HT-29 (cell line): ENCODE measurements at places on chromosomes 11 and 22.
A peak's percentile ranks its signal among the peaks of the same experiment; 100 is the strongest.

GRCh38 chr11:47271961-47272661 is 2.2 kb downstream of the MADD start:
- DNase-seq: no peak

- peak; percentile 58 for DNase-seq
Observed at GRCh38 chr11:67252831-67253239, 13.4 kb upstream of the GRK2 start.

DNA sequence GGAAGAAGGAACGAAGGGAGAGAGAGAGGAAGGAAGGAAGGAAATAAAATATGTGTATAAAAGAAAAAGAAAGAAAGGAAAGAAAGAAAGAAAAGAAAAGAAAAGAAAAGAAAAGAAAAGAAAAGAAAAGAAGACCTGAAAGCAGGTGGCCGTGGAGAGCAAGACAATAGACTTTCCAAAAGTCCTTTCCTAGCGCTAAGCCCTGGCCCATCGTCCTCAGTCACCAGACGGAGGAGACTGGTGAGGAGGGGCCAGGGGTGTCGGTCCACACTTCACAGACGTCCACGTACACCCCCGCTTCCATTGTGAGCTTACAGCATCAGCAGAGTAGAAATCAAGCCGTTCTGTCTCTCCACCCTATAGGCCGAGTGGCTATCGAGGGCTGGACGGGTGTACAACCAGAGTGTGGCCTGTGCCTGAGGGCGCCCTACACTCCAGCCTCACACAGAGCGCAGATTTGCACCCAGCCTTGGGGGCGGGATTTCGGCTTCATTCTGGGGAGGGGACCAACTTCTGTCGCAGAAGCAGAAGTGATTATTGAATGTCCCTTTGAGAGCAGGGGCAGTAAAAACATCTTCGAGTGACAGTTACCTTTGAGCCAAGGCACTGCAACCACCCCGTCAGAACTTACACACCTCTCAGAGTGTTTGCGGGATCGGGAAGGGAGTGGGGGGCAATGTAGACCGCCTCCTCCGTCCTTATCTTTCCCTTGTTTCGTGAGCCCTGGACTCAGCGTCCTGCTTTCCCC is 2.0 kb upstream of the BSX start:
- DNase-seq: no peak

DNA sequence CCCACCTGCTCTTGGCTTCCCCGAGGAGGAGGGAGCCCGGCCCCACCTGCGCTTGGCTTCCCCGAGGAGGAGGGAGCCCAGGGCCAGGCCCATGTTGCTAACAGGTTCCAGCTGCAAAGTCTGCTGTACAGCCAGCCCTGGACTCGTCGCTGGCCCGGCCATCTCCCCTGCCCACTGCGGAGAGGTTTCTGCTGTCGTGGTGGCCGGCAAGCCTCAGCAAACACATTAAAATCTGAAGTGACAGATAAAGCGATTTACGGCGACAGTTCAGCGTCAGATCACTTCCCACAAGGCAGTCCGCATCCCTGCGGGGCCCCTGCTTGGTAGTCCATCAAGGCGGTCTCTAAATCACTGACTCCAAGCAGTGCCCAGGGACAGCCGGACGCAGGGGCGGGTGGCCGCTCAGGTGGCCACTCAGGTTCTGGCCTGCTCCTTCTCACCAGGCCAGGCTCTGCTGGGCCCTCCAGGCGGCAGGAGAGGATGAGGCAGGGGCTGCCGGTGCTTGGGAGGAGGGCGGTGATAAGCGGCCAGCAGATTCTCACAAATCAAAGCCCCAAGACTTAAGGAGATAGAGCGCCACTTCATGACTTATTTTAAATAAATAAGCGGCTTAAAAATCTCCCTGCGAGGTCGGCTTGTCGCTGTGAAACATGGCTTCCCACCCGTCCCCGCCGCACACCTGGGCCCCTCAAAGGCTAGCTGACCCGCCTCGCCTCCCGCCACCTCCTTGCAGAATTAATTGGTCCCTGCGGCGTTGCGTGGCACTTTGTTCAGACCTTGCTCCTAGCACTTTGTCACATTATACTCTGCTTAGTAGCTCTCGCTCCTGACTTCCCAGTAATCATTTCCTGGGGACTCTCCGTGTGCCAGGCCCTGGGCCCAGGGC is 21.1 kb downstream of the MACROD1 start:
- no peak for DNase-seq

DNA sequence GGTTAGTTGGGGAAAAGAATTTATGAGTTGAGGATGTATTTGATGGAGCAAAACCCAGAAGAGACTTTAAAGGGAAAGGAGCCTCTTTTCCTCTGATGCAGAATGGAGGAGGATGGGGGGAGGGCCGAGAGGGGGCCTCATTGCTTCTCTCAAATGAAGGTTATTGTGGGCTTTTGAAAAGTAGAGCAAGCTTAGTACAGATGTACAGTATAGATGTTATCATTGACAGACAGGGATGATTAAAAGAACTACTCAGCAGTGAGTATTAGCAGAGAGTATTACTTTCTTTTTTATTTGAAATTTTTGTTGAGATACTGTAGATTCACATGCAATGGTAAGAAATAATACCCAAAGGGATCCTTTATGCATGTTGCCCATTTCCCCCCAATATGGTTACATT is 98.1 kb downstream of the TEAD1 start:
- DNase-seq: no peak

GRCh38 chr11:14638561-14638960 is 5.0 kb upstream of the PDE3B start:
- DNase-seq: no peak

DNA sequence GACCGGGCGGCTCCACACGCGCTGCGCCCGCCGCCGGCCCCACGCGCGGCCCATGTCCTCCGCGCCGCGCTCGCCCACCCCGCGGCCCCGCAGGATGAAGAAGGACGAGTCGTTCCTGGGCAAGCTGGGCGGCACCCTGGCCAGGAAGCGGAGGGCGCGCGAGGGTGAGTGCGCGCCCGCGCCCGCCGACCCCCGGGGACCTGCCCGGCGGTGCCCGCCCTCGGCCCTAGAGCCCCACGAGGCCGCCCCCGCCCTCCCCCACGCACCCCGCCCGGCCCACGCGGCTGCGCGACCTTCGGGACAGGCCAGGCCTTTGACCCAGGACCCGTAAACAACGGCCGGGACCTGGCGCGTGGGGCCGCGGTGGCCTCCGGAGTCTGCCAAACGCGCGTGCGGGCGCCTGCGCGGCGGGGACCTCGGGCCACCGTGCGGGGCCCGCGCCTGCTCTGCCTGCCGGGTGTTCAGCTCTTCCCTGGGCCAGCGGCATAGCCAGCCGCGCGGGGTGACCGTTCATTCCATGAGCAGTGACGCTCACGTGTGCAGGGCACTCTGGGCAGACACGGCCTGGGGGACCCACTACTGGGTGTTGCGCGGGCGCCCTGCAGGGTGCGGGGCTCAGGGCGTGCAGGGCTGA is at the start of gene PARVB:
TSS of gene PARVB (plus strand) at position 15 of the 634 bp plus-strand sequence. CDS start at position 53, 38 bp downstream.
- no peak for DNase-seq

DNA sequence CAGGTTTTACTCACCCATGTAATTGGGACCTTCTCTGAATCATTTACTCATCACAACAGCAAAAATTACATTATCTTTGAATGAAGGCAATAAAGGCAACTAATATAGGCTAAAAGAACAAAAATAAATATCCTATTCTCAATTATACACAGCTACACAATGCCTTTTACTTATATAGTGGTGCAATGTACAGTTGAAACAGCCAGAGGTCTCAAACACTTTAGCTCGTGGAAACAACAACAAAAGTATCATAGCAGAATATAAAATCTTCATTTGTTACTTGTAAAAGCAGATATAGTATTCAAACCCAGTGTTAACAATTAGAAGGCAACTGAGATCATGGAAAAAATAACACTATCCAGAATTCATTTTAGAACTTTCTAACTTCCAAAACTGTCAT is 20.6 kb upstream of the CCDC34 start:
- no peak for DNase-seq

DNA sequence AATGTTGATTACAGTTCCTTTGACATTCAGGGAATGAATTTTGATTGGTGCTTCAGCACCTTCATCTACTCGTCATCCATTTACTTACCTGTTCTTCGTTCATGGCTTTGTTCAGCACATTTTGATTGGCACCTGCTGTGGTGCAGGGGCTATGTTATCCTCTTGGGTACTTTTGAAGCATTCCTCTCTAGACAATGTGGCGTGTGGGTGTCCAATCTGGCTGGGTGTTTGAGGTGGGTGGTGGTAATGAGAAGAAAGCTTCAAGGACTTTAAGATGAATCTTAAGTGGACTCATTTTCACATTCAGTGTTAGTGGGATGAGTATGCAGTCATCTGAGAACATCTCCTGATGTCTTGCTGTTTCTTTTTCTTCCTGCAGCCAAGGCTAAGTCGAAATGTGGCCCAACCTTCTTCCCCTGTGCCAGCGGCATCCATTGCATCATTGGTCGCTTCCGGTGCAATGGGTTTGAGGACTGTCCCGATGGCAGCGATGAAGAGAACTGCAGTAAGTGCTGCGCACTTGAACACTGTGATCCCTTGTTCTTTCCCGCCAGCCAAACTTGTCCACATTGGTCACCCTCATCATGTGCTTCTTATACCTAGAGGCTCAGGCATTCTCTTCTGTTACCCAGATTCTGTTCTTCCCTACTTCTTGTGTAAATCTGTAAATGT is 137.5 kb downstream of the LDLRAD3 start:
- no peak for DNase-seq

GRCh38 chr22:46815559-46815895 is 53.1 kb downstream of the TBC1D22A start:
- no peak for DNase-seq

- peak; percentile 20 for DNase-seq
Observed at GRCh38 chr11:69950621-69951020, 127.5 kb upstream of the ANO1 start.

DNA sequence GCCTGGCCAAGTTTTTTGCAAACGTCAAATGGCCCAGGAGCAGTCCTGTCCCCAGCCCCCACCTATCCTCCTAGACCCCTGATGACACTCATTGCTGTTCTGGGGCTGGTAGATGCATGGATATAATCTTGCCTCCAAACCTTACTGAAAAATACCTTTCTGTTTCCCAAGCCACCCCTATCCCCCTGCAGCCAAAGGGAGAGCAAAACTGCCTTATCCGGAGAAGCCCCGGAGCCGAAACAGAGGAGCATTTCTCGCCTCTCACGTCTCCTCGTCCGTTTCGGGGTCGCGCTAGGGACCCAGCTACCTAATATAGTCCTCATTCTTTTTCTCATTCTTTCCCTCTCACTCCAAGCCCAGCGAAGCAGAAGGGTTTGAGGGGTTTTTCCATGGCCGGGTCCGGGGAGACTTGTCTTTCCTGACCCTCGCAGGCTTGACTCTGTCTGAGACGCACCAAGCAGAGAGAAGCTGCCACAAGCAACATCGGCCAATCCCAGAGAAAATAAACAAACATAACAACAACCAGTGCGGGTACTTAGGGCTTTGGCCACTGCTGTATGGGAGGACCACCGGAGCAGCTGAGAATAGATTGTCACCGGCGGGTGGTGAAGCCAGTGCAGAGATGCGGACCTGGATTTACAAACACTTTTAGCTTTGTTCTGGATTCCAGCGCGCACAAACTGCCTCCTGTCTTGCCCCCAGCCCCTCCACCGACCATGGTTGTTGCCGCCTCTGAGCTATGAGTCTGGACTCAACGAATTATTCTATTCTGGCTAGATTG is 1.6 kb downstream of the BSX start:
- no peak for DNase-seq

DNA sequence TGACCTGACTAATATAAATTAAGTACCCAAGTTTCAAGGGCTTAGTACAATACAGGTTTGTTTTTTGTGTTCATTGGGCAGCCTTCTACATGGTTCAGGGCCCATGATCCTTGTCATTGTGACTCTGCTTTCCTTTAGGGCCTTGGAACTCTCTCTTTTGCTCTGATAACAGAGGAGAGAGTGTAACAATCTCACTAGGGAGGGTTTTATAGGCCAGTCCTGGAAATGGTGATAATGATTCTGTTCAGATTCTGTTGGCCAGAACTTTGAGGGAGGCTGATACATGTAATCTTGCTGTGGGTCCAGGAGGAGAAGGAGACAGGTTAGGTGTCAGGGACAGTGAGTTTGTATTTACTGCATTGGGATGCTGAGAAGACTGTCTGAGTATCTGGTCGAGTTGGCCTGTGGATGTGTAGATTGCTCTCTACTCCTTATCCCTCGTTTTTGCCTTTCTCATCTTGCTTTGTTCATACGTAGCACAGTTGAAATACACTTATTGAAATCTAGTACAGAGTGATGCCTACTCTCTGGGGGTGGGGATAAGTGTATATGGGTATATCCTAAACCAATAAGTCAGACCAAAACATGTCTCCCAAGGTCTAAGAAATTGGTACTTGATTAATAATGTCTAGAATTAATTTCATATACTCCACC is 37.5 kb upstream of the HEPHL1 start:
- DNase-seq: no peak

GRCh38 chr22:33848251-33848650 is 72.0 kb downstream of the LARGE1 start:
- no peak for DNase-seq

DNA sequence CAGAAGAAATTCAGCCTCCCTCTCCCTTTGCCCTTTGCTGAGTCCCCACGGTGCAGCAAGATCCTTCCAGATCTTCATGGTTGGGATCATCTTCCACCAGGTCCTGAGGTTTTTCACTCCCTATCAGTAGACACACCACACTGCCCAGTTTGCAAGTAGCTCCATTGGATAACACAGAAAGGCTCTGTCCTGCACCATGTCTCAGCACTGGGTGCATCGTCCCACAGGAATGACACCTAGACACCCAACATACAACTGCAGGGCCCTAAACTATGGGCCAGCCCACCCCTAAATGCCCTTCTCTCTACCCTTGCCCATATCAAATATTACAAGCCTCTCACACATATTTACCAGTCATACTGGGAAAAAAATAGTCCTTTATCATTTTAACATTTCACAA is 9.4 kb downstream of the KLHL22 start:
- DNase-seq: no peak

DNA sequence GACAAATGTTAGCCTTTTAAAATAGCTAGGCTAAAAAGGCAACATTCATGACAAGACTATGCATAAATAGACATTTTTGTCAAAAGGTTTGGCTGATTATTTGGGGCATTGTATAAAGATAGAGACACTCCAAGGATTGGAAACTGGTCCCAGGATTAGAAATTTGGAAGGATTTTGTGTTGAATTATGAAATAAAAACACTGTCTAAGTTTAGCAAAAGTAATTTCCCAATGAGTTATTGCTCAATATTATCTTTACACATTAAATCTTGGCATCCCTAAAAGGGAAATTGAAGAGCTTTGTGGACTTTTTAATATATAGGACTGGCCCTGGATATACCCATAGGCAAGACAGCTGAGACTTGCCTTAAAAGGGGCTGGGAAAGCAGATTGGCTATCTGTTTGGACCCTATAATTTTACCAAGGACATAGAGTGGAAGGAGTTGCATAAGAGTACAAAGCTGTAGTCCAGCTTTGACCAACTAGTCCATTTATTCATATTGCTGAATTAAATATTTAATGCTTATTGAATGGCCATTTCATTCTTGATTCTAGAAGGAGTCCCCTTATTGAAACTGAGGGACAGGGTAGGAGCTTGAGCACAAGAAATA is 382.7 kb downstream of the METTL15 start:
- DNase-seq: no peak

GRCh38 chr11:117328375-117329010 is 839 bp downstream of the CEP164 start:
- peak; percentile 64 for DNase-seq
